Hematopoietic multipotent progenitor cell treated with erythropoietin and hydrocortisone succinate and interleukin-3 and kit ligand, for 8 days (in vitro differentiated cells): ENCODE measurements at places on chromosomes 4 and X.

DNA sequence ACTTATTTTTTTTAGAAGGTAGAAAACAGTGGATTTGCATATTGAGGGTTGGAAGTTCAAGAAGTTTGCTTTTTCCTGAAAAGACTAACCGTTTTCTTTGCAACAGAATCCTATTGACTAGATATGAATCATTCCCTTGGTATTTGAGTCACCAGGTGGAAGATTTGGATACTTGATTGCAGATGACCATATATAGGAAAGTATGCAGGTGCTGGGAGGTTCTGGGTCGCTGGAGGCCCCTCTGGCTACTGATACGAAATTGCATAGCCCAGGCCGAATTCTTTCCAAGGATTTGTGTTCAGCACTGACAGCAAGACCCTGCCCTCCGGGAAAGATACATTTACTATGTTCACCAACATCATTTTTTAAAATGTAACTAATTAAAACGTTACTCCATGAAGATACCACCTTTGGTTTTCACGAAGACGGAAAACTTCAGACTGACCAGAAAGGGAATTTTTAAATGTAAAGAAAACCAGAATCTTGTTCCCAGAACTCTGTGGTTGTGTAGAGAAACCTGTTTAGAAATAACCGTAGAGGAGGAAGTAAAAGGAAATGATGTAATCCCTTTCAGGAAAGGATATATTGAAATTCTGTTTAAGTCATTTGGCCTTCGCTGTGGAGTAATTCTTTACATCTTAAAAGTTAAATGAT is 946 bp downstream of the ANXA3 start:
- DNase-seq: no peak

- DNase-seq: no peak
These were observed 228.1 kb downstream of the ZNF674 start for GRCh38 chrX:46317163-46317562.

DNA sequence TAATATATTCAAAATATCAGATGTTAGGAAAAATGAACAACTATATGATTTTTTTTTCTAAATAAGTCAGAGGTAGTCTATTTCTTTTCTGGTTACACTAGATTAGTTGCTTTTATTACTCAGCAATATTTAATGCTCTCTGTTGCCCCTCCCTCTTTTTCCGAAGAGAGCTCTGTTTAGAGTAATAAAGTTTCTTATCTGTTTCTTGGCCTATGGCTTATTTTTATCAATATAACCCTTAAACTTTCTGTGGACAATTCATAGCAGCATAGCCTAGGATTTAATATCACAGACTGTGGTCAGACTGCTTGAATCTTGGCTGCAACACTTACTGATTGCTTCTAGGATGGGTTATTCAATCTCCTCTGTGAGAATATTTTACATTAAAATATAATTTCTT is 2315.4 kb upstream of the AGA start:
- DNase-seq: peak; percentile 59

- no peak for DNase-seq
These were observed 245.3 kb downstream of the BCOR start for GRCh38 chrX:39852491-39852890.
